ENCODE measurements at places on chromosomes 7 and 10.

GRCh38 chr10:69792341-69792740, 9.4 kb upstream of the COL13A1 start:
- no peak for DNase-seq

GRCh38 chr10:122884166-122884565, 4.8 kb upstream of the FAM24B start:
- no peak for DNase-seq

- DNase-seq, result no peak
Observed at GRCh38 chr10:93099670-93100069, 26.0 kb downstream of the CYP26A1 start.

GRCh38 chr10:32318476-32318896, 28.5 kb downstream of the EPC1 start:
- no peak for DNase-seq

DNA sequence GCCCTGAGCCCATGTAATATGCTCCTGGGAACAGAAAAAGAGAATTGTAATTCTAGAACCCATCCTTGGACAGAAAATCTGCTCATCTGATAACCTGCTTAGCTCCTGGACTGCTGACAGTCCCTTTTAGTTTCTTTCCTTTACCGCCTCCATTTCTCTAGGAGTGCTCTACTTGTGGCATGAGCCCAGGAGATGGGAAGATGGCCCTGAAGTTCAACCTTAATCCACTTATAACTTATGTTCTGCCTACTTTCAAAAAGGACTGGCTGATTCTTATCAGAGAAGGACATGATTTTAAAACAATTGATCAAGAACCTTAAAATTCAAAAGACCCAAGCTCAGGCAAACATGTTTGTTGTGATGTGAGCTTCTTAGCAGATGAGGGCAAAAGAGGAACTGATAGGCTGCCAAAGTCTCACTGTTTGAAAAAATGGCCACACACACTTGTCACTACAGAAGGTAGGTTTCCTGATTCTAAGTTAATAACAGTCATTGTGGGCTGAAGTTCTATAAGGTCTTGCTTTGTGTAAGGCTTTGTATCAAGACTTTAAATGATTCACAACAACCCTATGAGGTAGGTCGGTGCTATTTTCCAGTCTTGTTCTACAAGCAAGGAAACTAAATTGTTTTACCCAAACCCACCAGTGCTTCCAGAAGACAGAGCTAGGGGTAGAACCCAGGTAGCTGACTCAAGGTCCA, 94.3 kb upstream of the AFAP1L2 start:
- DNase-seq, result no peak
